ENCODE measurements at places on chromosomes 1 and 21. TPM values are rescaled to one million over a fixed set of nuclear protein-coding genes. Genes with fewer than 3 reads are reported as not detected.

TRIM62 gene
- 5.0 TPM for total RNA-seq

GSTM1 gene
- total RNA-seq = 0.51 TPM

TMEM81 gene
- total RNA-seq = 1.4 TPM

PAPPA2 gene
- total RNA-seq = 15.4 TPM

SPATA17 gene
- total RNA-seq = 0.55 TPM

MMEL1 gene
- not detected for total RNA-seq

DDR2 gene
- total RNA-seq = 189 TPM

TNFRSF18 gene
- not detected for total RNA-seq

DNAI4 gene
- total RNA-seq = 5.6 TPM

PLA2G2C gene
- total RNA-seq = not detected

MASP2 gene
- not detected for total RNA-seq

CD53 gene
- total RNA-seq = not detected

SHISAL2A gene
- not detected for total RNA-seq

CASQ1 gene
- total RNA-seq = not detected

FBXO2 gene
- total RNA-seq = 1.6 TPM

CFHR5 gene
- not detected for total RNA-seq

PLA2G2E gene
- not detected for total RNA-seq

SLAMF9 gene
- 0.09 TPM for total RNA-seq

FCRL5 gene
- not detected for total RNA-seq

ARTN gene
- total RNA-seq = 0.30 TPM

PTPRU gene
- 33.2 TPM for total RNA-seq
